Ovary (tissue), 10 donors: ENCODE measurements at places on chromosomes 12 and 14.

DNA sequence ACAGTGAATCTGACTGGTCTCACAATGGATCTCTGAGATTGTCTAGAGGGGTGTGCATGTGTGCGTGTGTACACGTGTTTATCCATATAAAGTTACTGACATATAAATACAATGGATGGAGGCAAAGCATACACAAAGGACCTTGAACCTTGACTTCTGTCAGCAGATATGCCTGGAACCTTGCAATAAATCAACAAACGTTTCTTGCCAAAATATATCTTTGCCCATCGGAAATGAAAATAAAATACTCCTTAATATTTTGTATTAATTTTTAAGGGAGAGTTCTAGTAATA is 52.1 kb upstream of the KCNJ8 start:
- DNase-seq = no peak

- no peak for DNase-seq
Observed at GRCh38 chr12:12081836-12082497, 11.2 kb downstream of the BCL2L14 start.

GRCh38 chr14:88825078-88825458 is 617 bp downstream of the TTC8 start:
- DNase-seq = no peak

- no peak for DNase-seq
Observed at GRCh38 chr12:1633459-1633858, 4.4 kb downstream of the WNT5B start.

GRCh38 chr14:28242895-28243294 is 523.7 kb upstream of the FOXG1 start:
- DNase-seq = no peak

GRCh38 chr12:57207731-57208630 is 8.6 kb upstream of the NXPH4 start:
- DNase-seq = no peak

GRCh38 chr12:112422531-112422930 is 3.8 kb downstream of the PTPN11 start:
- no peak for DNase-seq
